ENCODE measurements at places on chromosomes 6 and 20.
A peak's percentile ranks its signal among the peaks of the same experiment; 100 is the strongest.

DNA sequence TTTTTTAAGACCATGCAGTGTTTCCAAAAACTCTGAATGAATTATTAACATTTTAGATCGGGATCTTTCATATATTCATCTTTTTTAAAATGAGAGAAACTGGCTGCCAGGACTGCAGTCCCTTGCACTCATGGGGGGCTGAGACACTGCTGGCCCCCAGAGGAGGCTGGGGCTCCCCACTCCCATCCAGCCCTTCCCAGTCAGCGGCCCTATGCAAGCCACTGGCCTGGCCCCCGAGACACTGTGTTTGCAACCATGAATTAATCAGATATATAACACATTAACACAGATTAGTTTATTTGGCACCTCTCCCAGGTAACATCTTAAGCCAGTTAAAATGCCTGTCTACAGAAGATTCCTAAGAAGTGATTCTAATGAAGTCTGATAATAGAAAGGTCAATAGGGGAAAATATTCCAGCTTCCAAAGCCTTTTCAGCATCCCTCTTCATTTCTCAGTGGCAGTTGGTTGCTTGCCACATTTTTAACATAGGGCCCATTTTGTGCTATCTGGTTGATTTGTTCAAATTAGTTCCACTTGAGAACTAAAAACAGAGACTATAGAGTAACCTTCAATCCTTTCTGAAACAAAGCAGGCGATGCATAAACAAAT, 184.4 kb upstream of the FBXL4 start:
- no peak for DNase-seq

DNA sequence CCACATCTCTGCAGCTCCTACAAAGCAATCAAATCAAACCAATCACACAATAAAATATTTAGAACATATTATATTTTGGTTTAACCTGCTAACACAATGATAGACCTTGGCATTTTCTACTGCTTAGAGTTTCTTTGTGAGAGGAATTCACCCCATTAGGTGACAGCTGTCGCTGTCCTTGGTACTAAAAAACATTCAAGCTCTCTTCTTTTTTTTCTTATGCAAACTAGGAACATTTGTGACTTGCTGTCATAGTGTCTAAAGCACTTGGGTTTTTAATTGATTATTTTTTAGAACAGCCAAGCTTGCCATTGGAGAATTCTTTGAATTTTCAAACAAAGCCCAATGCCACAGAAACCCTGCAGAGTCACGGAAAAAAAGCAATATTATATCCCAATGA, 46.4 kb downstream of the CNR1 start:
- DNase-seq: peak; percentile 17

DNA sequence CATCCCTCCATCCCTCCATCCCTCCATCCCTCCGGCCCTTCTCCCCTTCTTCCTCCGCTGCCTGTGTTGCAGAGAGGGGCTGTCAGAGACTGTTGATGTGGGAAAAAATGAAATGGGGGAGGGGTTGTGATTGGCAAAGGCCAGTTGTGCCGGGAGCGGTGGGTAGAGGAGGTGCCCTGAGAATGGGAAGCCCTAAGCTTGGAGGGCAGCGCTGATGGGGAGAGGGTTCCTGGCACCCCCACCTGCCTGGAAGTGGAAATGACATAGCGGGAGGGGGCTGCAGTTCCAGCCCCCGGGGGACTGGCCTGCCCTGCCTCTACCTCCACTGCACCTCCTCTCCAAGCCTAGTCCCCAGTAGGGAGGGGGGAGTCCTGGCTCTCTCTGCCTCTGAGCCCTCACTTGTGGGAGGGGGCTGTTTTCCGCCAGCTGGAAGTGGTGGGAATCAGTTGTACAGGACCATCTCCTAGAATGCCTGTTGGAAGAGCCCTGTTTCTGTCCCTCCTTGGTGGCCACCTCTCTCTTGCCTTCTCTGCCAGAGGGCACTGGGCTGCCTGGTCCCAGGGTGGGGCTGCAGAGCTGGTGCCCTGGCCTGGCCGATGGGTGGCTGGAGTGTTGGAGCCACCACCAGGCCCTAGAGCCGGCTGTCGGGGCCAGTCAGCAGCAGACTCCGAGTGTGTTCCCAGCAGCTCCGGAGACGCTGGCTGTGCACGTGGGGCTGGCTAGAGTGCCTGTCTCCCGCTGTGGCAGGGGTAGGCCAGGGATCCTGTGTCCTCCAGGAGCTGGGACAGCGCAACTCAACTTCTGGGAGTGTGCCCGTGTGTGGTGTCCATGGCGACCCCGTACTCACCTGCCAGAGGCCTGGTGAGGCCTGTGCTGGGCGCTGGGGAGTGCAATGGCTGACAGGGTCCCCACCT, 1.5 kb downstream of the DLGAP4 start:
- DNase-seq: no peak

DNA sequence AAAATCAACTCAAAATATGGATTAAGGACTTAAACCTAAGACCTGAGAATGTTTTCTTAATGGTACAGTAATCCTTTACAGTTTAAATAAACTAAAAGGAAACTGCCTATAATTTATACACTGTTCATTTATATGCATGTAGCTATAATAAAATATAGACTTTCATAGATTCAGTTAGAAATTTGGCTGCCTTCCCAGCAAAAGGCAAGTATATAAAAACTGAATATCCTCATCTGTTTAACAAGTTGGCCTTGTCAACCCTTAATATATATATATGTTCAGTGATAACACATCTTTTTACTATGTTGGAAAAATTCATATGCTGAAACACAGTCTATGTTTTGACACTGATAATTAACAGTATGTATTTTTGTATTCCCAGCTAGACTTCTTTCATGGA, 123.1 kb downstream of the GRIK2 start:
- DNase-seq: no peak

DNA sequence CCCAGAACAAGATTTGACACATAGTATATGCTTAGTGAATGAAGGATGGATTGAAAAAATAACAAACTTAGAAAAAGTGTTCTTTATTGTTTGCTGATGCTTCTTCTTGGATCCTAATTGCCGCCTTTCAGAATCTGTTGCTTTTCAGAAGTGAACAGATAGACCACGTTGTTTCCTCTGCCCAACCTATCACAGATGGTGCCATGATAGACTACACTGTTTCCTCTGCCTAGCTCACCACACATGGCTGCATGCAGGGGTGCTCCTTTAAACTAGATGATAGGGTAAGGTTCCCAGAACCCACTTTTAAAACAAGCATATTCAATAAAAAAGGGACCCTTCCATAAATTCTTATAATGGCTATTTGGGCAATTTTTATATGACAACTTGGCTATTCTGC, 4.6 kb upstream of the RGS17 start:
- DNase-seq: no peak
